Tibial nerve (tissue), 4 donors: ENCODE measurements at places on chromosomes 12 and 14. TPM values are rescaled to one million over a fixed set of nuclear protein-coding genes. Genes with fewer than 3 reads are reported as not detected.

LHX5 gene
- not detected for total RNA-seq

DNA sequence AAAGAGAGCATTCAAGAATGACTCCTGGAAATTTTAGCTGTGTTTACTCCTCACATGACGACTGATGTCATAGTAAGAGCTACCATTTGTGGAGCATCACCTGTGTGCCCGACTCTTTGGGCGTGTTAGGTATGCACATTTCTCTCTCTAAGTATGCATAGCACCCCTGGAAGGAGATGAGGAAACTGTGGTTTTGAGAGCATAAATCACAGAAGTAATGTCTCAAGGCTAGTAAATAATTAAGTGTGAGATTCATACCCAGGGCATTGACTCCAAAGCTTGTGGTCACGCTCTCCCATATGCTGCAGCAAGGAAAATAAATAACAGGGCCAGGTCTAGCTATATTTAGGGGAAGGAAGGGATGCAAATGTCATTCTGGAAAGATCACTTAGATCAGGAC is 216.1 kb downstream of the SLC15A4 start:
- DNase-seq, result no peak

- no peak for DNase-seq
These were observed 13.8 kb upstream of the IFI27L2 start for GRCh38 chr14:94143239-94143638.

DNA sequence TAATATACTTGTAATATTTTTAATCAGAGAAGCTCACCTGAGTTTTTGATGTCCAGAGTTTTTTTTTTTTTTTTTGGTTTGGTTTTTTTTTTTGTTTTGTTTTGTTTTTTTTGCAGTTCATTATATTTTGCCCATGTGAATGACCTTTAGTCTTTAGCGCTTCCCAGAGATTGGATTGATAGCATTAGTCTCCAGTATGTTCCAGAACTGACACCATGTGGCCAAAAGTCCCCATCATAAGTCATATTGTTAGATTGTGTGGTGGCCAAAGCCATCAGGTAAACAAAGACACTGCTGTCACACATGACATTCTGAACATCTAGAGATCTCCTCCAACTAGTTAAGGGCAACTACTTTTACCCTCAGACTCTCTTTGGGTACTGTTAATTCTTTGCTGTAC is 272.8 kb upstream of the GARIN2 start:
- DNase-seq, result no peak

- no peak for DNase-seq
These were observed 6.7 kb downstream of the HOXC4 start for GRCh38 chr12:54060174-54060974.

DNA sequence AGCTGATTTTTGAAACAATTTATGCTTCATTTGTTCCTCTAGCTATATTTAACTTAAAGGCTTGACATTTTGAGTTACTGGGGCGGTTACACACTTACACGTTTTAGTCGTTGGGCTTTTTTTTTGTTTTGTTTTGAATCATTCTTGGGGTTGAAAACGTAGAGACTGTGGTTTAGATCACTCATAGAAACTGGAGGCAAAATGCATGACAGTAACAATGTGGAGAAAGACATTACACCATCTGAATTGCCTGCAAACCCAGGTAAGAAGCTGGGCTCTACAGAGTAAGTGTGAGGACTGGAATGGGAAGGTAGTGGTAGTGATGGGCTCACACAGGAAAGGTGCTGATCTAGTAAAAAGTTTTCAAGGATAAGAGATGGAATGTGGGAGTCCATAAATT is at the start of gene CLEC2D:
Gene CLEC2D, plus strand, starts transcription at position 180 of the 400 bp plus-strand sequence. Its CDS starts 22 bp downstream, at position 202.
- no peak for DNase-seq

DNA sequence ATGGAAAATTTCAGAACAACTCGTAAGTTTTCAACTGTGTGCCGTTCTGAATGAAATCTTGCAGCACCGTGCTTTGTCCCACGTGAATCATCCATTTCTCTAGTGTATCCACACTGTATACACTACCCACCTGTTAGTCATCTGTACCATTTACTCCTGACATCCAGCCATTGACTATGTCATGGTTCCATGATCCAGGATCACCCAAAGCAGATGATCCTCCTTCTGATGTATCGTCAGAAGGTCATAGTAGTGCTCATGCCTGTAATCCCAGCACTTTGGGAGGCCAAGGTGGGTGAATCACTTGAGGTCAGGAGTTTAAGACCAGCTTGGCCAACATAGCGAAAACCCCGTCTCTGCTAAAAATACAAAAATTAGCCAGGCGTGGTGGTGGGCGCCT is 122.9 kb downstream of the PPHLN1 start:
- no peak for DNase-seq

DNA sequence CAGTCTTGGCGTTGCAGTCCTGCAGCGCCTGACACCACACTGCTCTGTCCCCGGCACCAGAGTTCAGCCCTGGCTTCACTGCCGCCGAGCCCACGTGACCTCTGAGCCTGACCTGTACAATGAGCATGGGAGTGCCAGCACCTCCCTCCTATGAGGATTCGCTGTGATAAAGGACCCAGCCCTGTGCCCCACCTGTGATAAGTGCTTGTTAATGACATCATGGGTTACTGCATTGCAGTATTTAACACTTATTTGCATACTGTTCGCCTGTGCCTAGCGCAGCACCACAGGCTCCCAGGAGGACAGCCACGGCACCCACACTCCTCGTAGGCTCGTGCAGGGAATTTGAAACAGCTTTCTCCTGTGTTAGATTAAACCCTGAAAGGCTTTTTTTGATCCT is 118.2 kb upstream of the GSC start:
- no peak for DNase-seq

C1S gene
- 732 TPM for total RNA-seq
